ENCODE measurements at places on chromosomes 7 and 10.

- H3K4me3 ChIP-seq, result no peak overlapping the region
- no peak overlapping the region for H3K27ac ChIP-seq
- peaks cover 30% of the 10 kb centered on the region for H3K4me1 ChIP-seq
- DNase-seq, result no peak
- no peaks in the 10 kb centered on the region for H3K27me3 ChIP-seq
Measured at GRCh38 chr7:134313543-134313942, 3.2 kb downstream of the SLC35B4 start.

DNA sequence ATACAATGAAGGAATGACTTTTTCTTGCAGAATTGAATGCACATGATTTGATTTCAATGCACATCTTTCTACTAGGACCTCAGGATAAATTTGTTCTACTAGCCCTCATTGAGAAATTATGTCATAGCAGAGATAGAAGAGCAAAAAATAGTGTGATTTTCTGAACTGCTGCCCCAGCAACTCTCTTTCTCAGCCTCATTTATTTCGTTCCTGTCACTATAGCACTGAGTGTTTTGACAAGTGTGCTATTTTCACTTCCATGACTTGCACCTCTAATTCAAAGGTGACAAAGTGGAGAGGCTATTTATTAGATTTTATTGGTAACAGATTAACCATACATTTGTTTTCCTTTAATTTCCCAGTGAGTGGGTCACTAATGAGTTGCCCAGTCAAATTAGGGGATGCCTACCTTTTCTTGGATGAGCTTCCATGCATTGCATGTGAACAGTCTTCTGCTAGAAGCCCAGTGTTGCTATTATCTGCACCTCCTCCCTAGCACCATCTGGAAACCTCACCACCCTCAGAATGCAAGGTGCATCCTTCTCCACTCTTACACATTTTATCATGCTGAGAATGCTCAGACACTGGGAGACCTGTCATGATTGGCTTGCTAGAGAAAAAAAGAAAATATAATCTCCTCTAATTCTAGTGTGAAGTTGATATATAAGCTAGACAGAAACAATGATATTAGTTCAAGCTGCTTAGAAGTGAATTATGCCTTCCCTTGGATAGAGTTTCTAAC is 119.6 kb upstream of the CTTNBP2 start:
- H3K4me1 ChIP-seq, result no peaks in the 10 kb centered on the region
- H3K27ac ChIP-seq, result no peak overlapping the region
- H3K4me3 ChIP-seq, result no peak overlapping the region
- no peak for DNase-seq

- no peaks in the 10 kb centered on the region for H3K36me3 ChIP-seq
- no peaks in the 10 kb centered on the region for H3K27me3 ChIP-seq
- no peak overlapping the region for H3K4me3 ChIP-seq
- H3K27ac ChIP-seq, result no peak overlapping the region
Measured at GRCh38 chr10:121070275-121071070, 219.3 kb downstream of the WDR11 start.

- DNase-seq, result no peak
- peaks cover 2% of the 10 kb centered on the region for H3K4me1 ChIP-seq
- no peaks in the 10 kb centered on the region for H3K36me3 ChIP-seq
- no peak overlapping the region for H3K4me3 ChIP-seq
- H3K27me3 ChIP-seq, result no peaks in the 10 kb centered on the region
- no peak overlapping the region for H3K27ac ChIP-seq
Measured at GRCh38 chr10:112588225-112588990, 141.4 kb downstream of the VTI1A start.

- DNase-seq, result peak; percentile 81
- peaks cover 31% of the 10 kb centered on the region for H3K36me3 ChIP-seq
- no peak overlapping the region for H3K27ac ChIP-seq
- no peak overlapping the region for H3K4me3 ChIP-seq
- H3K27me3 ChIP-seq, result no peaks in the 10 kb centered on the region
- peaks cover 6% of the 10 kb centered on the region for H3K4me1 ChIP-seq
Measured at GRCh38 chr10:99711129-99711719, 20.7 kb downstream of the COX15 start.

- no peak overlapping the region for H3K4me3 ChIP-seq
- no peak for DNase-seq
- H3K4me1 ChIP-seq, result no peaks in the 10 kb centered on the region
- H3K36me3 ChIP-seq, result no peaks in the 10 kb centered on the region
- H3K27ac ChIP-seq, result no peak overlapping the region
Measured at GRCh38 chr10:44295644-44296241, 89.2 kb downstream of the CXCL12 start.
